ENCODE measurements at places on chromosomes 6 and 20. TPM values are rescaled to one million over a fixed set of nuclear protein-coding genes. Genes with fewer than 3 reads are reported as not detected.

- peak overlapping the region; percentile 71 for H3K4me3 ChIP-seq
- no peaks in the 10 kb centered on the region for H3K27me3 ChIP-seq
These were observed 585 bp upstream of the DSE start for GRCh38 chr6:116369964-116370759.

The DCDC2 gene
- total RNA-seq = 0.06 TPM

DNA sequence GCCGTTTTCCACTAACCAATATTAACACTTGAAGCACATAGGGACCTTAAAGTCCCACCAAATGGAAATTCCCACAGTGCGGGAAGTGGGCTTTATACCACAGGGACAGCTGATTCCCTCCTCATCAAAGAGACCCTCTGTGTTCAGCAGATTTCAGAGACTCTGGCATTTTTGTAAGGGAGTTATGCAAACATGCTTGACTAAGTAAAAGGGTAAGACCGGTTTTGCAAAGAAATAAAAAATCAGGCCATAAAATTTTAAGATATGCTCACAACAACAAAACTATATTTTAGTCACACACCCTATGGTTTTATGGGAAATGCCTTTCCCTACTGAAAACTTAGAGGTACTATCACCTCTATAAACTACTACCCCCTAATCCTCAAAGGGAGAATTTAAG is 45.4 kb upstream of the SPTLC3 start:
- DNase-seq = no peak
- H3K4me1 ChIP-seq = peaks cover 4% of the 10 kb centered on the region
- no peaks in the 10 kb centered on the region for H3K27me3 ChIP-seq
- no peak overlapping the region for H3K4me3 ChIP-seq
- no peaks in the 10 kb centered on the region for H3K36me3 ChIP-seq

The KCNS1 gene
- not detected for total RNA-seq

- no peaks in the 10 kb centered on the region for H3K27me3 ChIP-seq
- DNase-seq = no peak
- no peak overlapping the region for H3K4me3 ChIP-seq
- H3K4me1 ChIP-seq = peaks cover 27% of the 10 kb centered on the region
These were observed 110.3 kb upstream of the EYA4 start for GRCh38 chr6:133130863-133131262.

The PRR18 gene
- total RNA-seq = 0.12 TPM
